ENCODE measurements at places on chromosomes 5 and 9.

DNA sequence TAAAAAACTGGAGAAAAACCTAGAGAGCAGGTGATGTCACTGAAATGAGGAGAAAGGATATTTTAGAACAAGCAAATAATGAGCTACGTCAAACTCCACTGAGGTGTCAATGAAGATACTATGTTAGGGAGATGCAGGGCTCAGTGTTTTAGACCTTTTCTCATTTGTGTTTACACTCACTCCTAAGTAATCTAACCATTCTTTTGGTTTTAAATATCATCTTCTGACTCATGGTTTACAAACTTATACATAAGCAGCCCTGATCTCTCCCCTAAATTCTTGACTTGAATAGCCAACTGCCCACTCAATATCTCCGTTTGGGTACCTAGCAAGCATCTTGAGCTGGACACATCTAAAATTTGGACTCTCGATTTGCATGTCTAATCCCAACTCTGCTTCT is 272.4 kb downstream of the MEF2C start:
- no peak for DNase-seq

DNA sequence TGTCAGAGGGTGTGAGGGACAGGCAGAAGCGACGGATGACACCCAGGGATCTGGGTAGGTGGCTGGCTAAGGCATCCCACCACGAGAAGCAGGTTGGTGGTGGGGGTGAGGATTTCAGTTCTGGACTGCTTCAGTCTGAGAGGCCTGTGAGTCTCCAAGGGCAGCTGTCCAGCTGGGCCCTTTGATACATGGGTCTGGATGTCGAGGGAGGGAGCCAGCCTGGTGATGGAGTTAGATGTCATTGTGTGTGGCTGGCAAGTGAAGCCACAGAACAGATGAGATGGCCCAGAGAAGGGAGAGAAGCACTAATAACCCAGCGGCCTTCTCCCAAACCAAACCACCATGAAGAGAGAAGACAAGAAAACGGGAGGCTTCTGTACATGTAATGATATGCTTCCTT is 11.1 kb downstream of the MED27 start:
- DNase-seq, result no peak

DNA sequence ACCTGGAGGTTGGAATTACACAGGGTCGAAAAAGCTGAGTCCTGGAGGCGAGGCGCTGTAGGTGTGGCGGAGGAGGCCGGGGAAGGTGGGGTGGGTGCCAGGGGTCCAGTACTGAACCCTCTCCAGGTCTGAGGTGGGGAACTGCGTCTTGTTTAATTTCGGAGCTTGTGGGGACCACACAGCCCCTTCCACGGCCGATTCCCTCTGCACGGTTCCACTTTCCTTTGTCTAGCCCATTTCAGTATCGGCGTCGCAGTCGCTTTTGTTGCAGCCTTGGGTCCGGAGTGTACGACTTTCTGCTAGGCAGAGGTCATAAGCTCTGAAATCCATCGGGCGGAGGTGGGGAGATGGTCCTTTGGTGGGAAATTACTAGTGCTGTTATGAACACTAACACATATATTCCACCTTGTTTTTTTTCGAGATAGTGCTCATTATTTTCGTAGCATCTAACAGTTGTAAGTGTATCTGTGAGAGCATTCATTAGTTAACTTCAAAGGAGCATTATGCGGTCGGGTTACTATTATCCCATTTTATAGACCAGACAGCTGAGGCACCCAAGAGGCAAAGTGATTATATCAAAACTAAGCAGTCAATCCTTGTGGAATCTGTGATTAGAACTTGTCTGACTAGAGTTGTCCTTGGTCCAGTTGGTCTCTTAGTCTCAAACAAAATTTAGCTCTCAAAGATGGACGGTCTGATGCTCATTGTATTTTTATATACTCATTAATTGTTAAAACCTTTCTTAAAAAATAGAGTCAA is 737 bp downstream of the RNF180 start:
- DNase-seq, result no peak

- no peak for DNase-seq
Measured at GRCh38 chr5:69494452-69494851, 1.9 kb downstream of the OCLN start.

GRCh38 chr5:106093134-106093533 is 1577.6 kb downstream of the EFNA5 start:
- DNase-seq, result no peak

DNA sequence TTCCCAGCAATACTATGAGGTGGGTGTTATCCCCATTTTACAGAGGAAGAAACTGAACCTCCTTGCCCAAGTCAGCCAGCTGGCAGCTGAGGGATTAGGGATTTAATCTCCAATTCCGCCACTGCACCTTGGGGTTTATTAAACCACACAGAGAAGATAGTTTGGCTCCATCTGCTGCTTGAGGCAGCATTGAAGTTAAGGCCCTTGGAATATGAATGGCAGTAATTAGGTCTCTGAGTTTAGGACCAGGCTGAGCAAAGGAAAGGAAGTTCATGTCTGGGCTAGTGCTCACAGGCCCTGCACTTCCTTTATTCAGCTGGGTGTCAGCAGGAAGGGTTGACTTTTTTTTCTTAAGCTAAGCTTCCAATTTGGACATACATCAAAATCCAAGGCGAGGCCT is 86.9 kb upstream of the GDNF start:
- DNase-seq, result no peak

DNA sequence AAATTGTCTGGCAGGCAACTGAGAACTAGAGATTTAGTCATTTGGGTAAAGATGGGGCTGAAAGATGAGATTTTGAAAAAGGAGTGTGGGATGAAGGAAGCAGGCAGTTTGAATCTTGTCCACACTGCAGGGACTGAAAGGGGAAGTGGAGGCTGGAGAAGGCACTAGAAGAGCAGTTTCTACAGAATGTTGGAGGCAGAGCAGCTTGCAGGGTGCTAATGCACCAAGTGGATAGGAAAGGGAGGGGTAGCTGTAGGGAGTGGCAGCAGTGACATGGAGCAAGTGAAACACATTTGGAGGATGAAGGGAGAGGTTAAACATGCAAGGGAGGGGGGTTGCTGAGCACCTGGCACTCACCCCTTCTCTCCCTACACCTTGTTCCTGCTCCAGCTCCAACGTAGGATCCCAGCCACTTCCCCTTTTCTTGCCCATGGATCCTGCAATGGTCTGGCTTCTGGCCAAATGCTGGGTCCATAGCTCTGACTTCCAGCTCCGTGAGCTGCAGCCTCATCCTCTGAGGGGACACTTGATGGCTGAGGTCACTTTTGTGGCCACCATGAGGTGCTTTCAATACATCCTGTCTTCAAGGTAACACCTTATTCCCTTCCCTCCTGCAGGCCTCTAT is 30.0 kb upstream of the FGD3 start:
- no peak for DNase-seq

- peak; percentile 39 for DNase-seq
Measured at GRCh38 chr5:159449925-159450324, 119.6 kb upstream of the IL12B start.

GRCh38 chr9:135864447-135865049 is 42.8 kb downstream of the CAMSAP1 start:
- no peak for DNase-seq

GRCh38 chr5:150241298-150242160 is 48.0 kb downstream of the CAMK2A start:
- no peak for DNase-seq

- no peak for DNase-seq
Measured at GRCh38 chr5:73411936-73412596, 36.5 kb downstream of the FOXD1 start.

- DNase-seq, result no peak
Measured at GRCh38 chr9:31677415-31677814, 707.0 kb upstream of the ACO1 start.
